Right cardiac atrium (tissue), 5 donors: ENCODE measurements at places on chromosomes 3 and 15. TPM values are rescaled to one million over a fixed set of nuclear protein-coding genes. Genes with fewer than 3 reads are reported as not detected.

- DNase-seq, result no peak
Observed at GRCh38 chr3:154884952-154885351, 195.2 kb upstream of the MME start.

DNA sequence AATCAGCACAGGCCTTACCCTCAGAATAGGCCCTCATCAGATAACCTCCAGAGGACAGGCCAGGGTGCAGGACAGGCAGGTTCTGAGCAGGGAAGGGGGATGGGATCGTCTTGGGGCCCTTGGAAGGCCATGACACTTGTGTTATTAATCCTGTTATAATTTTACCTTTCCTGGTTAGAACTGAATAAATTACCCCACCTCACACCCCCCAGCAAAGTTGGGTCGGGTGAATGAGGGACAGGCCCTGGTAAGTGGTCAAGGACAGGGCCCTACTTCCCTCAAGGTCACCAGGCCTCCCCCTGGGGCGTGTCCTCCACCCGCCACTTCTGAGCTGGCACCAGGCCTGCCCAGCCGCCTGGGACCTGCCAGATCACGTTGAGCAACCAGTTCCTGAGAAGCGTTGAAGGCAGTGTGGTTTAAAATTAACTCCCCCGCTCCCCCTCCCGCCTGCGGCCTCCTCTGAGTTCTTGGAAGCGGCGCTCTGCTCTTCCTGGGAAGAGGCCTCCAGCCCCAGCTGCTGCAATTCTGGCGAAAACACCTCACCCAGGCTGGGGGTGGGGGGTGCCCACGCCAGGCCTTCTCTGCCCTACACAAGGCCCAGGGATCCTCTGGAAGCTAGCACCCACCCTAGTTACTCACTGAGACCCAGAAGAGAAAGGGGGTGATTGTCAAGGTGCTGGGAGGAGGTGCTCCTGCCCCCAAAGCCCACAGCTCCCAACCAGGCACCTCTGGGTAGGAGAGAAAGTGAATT is 10.6 kb downstream of the CISH start:
- DNase-seq, result peak; percentile 96

- no peak for DNase-seq
Observed at GRCh38 chr15:66832664-66833063, 130.6 kb downstream of the SMAD6 start.

GRCh38 chr3:105399611-105400010 is 32.9 kb downstream of the ALCAM start:
- no peak for DNase-seq

DNA sequence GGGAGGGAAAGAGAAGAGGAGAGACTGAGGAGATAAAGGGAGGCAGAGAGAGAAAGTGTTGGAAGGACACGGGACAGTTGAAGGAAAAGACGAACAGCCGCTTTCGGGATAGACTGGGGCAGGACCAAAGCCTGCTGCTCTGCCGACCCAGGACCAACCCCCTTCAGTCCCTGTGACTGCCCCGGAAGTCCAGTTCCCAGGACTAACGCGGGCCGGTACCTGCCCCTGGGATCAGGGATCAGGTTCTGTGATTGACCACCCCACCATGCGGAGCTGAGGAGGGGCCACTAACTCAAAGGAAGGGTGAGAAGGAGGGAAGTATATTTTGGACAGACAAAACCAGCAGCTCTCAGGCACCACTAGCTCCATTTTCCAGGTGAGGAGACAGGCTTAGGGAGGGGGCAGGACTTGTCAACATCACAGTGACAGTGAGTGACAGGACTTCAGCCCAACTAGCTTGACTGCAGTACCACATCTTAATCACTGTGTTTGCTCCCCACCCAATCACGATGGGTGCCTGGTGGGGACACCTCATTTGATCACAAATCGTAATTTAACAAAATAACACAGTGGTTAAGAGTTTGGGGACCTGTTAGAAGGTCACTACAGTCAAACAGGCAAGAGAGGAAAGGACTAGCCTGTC is 9.8 kb upstream of the EPHB3 start:
- no peak for DNase-seq

The OXSM gene
- total RNA-seq, result 12.9 TPM

The PDE12 gene
- total RNA-seq, result 14.8 TPM
